ENCODE measurements at places on chromosomes 2 and 18.

GRCh38 chr2:237860273-237860935 is 981 bp downstream of the RAMP1 start:
- DNase-seq: no peak

- no peak for DNase-seq
These were observed 129.4 kb upstream of the ITGA6 start for GRCh38 chr2:172297950-172298349.

- no peak for DNase-seq
These were observed 242.6 kb upstream of the THSD7B start for GRCh38 chr2:136522724-136523123.

DNA sequence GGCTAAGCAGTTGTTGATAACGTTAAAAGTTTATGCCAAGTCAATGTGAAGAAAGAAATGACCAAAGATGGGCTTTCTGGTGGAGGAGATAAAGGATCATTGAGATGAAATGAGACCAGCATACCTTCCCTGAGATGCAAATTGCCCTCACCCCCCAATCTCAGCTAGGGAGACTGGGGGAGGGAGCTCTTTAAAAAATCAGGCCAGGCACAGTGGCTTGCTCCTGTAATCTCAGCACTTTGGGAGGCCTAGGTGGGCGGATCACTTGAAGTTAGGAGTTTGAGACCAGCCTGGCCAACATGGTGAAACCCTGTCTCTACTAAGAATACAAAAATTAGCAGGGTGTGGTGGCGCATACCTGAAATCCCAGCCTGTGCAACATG is 30.9 kb upstream of the KCMF1 start:
- no peak for DNase-seq

DNA sequence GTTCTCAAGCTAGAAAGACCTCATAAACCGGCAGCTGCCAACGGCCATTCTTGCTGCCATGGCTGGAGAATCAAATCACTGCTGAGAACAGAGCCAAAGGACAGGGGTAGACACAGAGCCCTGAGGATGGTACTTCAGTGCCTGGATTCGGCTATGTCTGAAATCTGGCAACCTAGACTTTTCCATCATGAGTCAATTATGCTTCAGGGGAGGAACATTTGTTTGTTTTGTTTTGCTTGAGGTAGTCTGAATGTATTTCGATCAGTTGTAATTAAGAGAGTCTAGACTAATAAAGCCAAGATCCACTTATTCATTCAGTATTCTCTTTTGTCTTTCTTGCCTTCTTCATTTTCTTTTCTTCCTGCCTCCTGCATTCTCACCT is 122.8 kb upstream of the SH3BP4 start:
- no peak for DNase-seq

DNA sequence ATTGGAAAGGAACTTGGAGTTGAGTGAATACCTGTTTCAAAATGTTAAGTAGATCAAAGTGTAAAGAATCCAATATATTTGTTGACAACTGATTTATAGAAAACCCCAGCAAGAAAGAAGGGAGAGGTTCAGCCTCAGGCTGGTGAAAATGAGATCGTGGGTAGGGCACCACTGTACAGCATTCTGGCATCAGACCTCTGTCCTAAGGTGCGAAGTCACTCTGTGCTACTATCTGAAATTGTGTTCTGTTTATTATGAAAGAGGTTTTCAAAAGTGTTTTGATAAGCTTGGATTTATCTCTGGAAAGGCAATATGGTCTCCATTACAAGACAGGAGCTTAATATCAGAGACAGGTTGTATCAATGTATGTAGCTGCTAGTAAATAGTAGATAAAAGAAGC is 80.5 kb upstream of the MAP4K3 start:
- DNase-seq: no peak

GRCh38 chr2:68390114-68390513 is 25.0 kb downstream of the PLEK start:
- no peak for DNase-seq

DNA sequence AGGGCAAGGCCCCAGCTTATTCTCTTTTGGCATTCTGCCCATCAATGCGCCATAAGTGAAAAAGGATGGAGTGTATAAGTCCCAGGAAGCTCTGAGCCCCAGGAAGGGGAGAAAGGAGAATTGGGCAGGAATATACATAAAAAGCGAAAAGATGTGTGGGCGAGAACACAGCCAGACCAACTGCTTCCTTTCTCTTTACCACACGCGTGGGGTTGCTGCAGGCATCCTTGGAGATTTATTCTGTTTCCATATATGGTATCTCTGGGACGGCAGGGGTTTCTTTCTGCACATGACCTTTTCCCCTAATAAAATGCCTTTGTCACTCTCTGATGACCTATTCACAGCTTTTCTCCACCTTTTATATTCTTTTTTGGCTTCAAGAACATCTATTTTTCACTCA is 440.5 kb downstream of the NBAS start:
- DNase-seq: no peak

GRCh38 chr18:42178376-42179080 is 223.5 kb downstream of the PIK3C3 start:
- no peak for DNase-seq

DNA sequence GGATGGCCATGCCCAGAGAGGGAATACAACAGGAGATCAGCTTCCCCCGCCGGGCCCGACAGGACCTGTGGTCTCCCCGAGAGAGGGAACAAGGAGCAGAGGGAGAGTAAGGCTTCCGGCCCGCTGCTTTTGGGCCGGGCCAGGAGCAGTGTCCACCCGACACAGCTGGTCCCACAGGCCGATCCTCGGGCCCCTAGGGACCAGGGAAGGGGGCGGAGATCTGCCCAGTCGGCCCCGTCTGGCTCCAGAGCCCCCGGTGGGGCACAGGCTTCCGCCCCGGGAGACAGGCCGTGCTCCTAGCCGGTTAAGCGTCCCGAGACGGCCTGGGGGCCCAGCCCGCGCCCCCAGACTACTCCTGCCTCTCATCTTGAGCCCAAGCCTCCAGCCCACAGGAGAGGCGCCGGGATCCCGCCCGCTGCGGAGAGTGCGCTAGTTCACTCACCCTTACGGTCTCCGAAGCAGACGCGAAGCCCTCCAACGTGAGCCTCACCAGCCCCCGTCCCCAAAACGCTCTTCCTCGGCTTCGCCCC is at the start of gene MCFD2:
Gene MCFD2 (minus strand): TSS at position 526 of the 530 bp plus-strand sequence. CDS start 6,635 bp downstream, outside the sequence.
- no peak for DNase-seq

DNA sequence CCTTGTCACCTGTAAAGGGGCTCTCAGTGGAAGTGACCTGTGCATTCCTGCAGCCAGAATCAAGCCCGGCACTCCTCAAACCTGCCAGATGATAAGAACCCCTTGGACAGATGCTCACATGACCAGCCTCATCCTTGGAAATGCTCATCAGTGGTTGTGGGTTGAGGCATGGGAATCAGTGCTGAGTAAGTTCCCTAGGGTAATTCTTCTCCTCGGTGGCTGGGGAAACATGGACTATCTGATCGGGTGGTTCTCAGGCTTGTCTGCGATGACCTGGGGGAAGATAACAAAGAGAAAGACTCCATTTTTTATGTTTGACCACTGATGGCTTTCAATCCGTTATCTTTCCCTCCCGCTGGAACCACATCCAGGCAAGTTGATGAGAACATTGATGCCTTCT is 84.0 kb downstream of the SPP2 start:
- no peak for DNase-seq

DNA sequence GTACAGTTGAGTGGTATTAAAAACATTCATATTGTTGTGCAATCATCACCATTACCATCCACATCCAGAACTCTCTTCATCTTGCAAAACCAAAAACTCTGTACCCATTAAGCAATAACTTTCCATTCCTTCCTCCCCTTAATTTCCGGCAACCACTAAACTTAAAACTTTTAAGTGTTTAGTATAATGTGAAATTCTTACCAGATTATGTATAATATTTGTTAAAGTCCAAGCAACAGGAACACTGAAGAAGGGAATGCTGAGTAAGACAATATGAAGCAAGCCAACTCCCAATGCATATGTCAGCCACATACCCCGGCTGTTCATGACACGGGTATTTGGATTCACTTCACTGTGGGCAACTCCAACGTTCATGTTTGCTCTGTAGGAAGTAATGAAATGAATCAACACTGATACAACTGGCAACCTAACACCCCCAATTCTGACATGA is 1.9 kb downstream of the ORMDL1 start:
- no peak for DNase-seq

DNA sequence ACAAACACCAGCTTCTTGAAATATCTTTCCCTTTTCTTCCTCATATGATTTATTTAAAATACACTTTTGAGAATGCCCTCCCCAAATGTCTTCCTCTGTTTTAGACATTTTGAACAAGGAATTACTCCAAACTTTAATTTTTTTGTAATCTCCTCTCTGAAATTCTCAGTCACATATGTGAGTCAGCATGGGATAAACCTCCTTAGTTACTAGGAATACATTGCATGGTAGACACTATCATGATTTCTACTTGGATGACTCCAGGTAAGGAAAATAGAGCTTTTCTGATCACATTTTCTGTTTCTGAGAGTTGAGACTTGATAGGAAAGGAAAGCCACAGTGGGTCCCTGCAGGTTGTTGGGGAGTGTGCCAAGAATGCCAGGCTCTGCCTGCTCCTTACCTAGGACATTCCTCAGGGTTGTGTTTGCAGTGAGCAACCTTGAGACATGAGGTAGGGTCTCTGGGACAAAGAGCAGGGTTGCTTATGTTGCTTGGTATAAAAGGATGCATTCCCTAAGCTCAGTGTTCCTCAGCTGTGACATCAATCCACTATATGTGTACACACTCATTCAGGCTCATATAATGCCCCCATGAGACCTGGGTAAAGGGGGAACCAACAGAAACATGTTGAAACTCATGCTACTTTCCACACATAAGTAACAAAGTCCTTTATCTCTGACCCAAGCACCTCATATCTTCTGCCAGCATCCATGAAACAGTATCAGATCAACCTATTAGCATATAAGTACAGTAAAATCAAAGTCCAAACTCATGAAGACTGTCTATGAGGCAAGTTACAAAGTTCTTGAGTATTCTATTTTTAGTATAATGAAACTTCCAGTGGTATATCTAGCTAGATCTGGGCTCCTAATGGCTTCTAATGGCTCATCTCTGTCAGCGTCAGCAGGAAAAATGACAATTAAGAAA is 112.8 kb upstream of the SCN1A start:
- DNase-seq: no peak

- DNase-seq: no peak
These were observed 141.0 kb downstream of the THADA start for GRCh38 chr2:43454791-43455190.

- peak; percentile 41 for DNase-seq
These were observed 101.8 kb upstream of the ERBB4 start for GRCh38 chr2:212640428-212640827.

GRCh38 chr2:213934560-213934959 is 476.3 kb upstream of the VWC2L start:
- no peak for DNase-seq

- DNase-seq: no peak
These were observed 1495.5 kb upstream of the ACVR2A start for GRCh38 chr2:146349334-146349733.

- DNase-seq: no peak
These were observed 20.6 kb upstream of the C2orf72 start for GRCh38 chr2:231016566-231017230.

- DNase-seq: no peak
These were observed 2.0 kb downstream of the KCNF1 start for GRCh38 chr2:10913501-10914271.

DNA sequence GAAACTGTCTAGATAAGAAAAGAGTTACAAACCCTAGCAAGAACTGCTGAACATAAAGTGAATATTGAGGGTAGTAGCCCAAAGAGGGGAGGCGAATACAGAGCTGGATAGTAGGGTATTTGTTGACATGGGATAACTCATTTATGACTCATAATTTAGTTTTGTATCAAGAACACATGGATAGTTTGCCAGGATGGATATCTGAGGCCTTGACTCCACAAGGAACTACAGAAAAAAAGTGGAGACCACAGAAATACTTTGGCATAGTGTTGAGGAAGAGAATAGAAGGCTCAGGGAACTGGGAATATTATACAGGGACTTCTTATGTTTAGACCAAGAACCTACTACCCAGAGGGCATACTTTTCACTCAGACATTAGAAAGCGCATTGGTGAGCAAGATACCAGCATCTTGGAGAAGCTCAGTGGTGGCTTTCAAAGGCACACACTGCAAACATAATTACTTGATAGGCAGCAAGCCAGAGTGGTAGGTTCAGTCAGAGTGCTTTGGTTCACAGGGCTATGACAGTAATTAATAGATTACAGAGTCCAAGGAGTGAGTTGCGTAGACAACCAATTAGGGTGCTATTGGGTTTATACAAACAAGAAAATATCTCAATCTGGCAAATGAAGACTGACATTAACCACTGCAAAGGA is 51.9 kb upstream of the ZBTB7C start:
- DNase-seq: no peak

DNA sequence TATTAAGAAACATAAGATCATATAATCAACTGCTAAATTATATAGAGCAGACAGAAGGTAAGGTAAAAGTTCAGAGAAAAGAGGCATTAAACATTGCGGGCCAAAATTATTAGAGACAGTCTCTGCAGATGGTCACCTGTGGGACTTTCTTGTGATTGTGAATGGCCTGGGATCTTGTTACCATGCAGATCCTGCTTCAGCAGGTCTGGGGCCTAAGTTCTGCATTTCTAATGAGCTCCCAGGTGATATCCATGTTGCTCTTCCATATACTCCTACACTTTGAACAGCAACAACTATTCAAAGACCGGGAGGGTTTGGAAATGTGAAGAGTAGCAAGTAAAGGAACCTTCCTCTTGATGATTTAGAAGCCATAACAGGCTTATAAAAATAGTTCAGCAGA is 8.5 kb upstream of the ETAA1 start:
- no peak for DNase-seq

DNA sequence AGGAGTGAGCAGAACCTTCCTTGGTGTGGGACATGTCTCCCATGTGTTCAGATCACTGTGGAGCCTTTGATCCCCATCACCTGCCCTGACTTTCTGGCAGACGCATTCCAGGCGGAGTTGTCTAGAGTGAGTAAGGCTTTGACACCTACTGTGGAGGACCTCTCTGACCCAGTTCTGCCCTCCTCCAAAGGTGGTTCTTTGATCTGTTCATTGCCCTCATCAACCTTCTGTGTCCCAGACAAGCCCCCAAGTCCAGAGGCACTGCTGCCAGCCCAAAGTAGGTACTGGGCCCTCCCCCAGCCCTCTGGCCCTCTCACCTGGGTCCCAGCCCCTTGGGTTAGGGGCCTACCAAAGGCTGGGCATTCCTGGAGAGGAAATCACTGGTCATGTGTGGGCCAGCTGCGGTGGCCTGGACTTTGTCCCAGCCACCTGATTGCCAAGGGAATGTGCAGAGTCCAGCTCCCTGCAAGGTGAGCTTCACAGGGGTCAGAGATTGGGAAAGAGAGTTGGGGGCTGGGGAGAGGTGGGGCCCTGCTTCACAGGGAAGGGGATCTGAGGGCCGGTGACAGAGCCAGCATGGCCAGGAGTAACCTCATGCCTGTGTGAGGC is 12.1 kb upstream of the FAHD2A start:
- DNase-seq: no peak

DNA sequence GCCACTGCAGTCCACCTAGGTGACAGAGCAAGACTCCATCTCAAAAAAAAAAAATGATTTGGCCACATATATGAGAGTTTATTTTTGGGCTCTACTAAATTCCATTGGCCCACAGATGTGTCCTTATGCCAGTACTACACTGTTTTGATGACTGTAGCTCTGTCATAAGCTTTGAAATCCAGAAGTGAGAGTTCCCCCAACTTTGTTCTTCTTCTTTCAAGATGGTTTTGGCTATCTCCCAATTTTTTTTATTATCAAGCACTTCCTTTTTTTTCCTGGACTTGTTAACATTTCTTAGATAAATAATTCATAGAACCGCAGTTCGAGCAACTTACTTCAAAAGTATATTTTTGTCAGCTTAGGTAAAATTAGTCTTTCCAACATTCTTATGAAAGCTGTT is 96.9 kb downstream of the TSHZ1 start:
- no peak for DNase-seq
